ENCODE measurements at places on chromosomes 7 and 10. TPM values are rescaled to one million over a fixed set of nuclear protein-coding genes. Genes with fewer than 3 reads are reported as not detected.

GRCh38 chr7:47035522-47035921 lies 546.4 kb downstream of the TNS3 start:
- no peak for DNase-seq

Gene MEOX2
- polyA plus RNA-seq = 0.60 TPM

Gene RAB19
- polyA plus RNA-seq = 8.2 TPM

DNA sequence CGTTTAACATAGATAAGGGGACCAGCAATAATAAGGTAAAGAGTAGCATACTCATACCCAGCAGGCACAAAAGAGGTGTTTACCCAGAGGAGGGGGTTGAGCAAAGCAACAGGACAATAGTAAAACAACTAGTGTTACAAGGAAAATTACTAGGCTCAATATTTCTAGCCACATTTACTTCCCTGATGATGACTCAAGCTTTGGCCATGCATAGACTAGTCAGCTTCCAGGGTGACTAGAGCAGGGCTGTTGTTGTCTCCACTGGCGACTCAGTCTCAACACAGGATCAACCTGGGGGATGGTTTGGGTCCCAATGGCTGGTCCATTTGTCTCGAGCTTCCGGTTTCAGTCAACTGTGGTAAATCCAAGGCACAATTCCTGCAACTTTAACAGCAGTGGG lies 217.7 kb upstream of the KCND2 start:
- DNase-seq = no peak

Gene MICU1
- 39.1 TPM for polyA plus RNA-seq
